ENCODE measurements at places on chromosomes 1 and 21. TPM values are rescaled to one million over a fixed set of nuclear protein-coding genes. Genes with fewer than 3 reads are reported as not detected.

DNA sequence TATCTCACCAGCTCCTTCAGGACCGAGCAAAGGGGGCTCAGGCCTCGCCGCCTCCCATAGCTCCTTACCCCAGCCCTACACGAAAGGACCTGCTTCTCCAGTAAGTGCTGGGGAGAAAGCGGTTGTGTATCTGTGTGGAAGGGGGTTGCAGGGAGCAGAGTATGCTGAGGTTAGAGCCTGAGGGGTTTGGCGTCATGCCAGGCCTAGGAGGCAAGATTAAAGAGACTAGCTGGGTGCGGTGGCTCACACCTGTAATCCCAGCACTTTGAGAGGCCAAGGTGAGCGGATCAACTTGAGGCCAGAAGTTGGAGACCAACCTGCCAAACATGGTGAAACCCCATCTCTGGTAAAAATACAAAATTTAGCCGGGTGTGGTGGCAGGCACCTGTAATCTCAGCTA is 14.1 kb upstream of the RASSF5 start:
- DNase-seq = no peak
- no peaks in the 10 kb centered on the region for H3K27me3 ChIP-seq
- H3K27ac ChIP-seq = no peak overlapping the region
- H3K4me3 ChIP-seq = no peak overlapping the region

GRCh38 chr1:205933671-205934618 is 9.3 kb downstream of the SLC26A9 start:
- no peaks in the 10 kb centered on the region for H3K36me3 ChIP-seq
- no peak overlapping the region for H3K27ac ChIP-seq
- H3K27me3 ChIP-seq = peaks cover 20% of the 10 kb centered on the region

- no peak for DNase-seq
- no peaks in the 10 kb centered on the region for H3K4me1 ChIP-seq
- H3K27ac ChIP-seq = no peak overlapping the region
- H3K36me3 ChIP-seq = no peaks in the 10 kb centered on the region
Observed at GRCh38 chr1:233393084-233393840, 65.7 kb downstream of the MAP3K21 start.

MEAF6 gene
- 36.4 TPM for polyA plus RNA-seq

TFF1 gene
- polyA plus RNA-seq = not detected

OLFML3 gene
- 71.3 TPM for polyA plus RNA-seq

Measured in IMR-90 (cell line).